ENCODE measurements at places on chromosomes 12 and 14.

DNA sequence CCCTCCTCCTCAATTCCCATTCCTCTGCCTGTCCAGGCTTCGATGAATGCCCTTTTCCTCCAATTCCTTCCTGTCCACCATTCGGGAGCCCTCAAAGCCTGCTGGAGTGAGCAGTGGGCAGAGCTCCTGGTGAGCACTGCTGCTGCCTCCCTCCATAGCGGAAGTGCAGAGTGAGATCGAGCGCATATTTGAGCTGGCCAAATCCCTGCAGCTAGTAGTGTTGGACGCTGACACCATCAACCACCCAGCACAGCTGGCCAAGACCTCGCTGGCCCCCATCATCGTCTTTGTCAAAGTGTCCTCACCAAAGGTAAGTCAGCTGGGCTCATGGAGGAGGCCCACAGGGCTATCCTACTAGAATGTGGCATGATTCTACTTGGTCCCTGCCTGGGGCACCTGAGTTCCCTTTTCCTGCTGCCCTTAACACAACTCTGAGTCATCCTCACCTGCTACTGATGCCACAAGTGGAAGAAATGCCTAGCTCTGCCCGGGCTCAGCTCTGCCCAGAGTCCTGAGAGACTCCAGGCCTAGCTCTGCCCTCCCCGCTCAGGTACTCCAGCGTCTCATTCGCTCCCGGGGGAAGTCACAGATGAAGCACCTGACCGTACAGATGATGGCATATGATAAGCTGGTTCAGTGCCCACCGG lies 8.0 kb downstream of the CACNB3 start:
- DNase-seq, result no peak

- DNase-seq, result no peak
Observed at GRCh38 chr14:89466484-89466883, 49.5 kb upstream of the FOXN3 start.

DNA sequence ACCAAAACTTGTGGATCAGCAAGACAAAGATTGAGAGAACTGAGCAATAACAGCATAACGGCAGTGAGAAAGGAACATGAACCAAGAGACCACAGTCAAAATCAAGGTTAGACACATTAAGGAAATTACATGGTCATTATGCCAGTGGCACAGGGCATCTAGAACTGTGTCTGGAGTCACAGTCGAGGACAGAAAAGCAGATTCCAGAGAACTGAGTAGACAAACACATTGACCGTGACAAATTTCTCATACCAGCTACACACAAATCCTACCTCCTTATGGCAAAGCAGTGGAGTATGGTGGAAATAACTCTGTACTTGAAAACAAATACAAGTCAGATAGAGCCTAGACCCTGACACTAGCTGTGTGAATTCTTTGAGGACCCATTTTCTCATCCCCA lies 367.3 kb downstream of the DUSP6 start:
- no peak for DNase-seq

- no peak for DNase-seq
Observed at GRCh38 chr14:98103705-98104104, 1168.3 kb downstream of the BCL11B start.

- no peak for DNase-seq
Observed at GRCh38 chr12:59079002-59079401, 158.7 kb upstream of the LRIG3 start.

GRCh38 chr14:85607651-85608081 lies 77.7 kb downstream of the FLRT2 start:
- DNase-seq, result peak; percentile 77

DNA sequence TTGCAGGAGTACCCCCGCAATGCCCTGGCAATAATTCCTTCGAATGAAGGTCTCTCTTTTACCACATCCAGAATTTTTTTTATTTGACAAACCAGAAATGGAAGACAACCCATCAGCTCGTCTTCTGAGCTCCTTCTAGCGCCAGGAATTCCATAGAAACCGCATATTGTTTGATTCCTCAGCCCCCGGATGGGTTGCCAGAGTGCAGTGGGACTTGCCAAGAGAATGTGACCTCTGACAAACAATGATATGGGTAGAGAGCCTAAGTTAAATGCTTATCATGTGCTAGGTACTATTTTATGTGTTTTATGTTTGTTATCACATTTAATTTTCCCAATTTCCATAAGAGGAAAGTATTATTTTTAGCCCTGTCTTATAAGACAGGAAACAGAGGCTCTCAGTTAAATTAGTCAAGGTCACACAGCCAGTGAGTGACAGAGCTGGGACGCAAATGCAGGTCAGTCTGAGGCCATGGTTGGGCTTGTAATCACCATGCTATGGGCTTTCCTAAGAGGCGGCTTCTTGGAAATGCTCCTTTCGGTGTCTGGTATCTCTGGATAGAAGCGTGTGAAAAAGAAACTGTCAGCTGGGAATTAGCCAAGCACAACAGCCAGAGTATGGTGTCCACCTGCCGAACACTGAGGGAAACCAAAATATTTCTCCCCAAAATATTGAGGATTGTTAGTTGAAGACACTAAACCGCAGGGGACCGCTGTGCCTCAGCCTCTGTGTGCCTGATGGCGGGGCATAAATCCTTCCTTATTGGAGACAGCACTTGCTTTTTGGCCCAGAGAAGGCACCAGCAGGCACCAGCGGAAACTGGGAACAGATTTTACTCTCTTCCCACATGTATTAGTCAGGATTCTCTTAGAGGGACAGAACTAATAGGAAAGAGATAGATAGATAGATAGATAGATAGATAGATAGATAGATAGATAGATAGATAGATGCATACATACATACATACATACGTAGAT lies 29.4 kb upstream of the ETFBKMT start:
- peak; percentile 36 for DNase-seq

DNA sequence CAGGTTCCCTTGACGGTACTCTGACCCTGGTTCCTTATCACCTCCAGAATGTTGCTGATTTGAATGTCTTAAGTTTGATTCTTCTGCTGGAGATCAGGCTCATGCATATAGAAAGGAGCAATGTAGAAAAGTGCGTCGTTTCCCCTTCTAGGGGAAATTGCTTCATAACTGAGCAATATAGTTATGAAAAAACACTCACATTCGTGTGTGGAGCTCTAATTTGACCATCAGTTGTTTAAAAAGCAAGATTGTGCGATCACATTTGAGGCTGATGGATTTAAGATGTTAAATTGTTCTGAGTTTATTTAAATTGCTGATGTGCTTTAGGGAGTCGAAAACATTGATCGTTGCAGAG lies 19.2 kb downstream of the PELI2 start:
- DNase-seq, result no peak

- DNase-seq, result no peak
Observed at GRCh38 chr14:48333221-48333920, 658.0 kb upstream of the MDGA2 start.

- no peak for DNase-seq
Observed at GRCh38 chr14:105485739-105486162, 935 bp upstream of the CRIP1 start.

DNA sequence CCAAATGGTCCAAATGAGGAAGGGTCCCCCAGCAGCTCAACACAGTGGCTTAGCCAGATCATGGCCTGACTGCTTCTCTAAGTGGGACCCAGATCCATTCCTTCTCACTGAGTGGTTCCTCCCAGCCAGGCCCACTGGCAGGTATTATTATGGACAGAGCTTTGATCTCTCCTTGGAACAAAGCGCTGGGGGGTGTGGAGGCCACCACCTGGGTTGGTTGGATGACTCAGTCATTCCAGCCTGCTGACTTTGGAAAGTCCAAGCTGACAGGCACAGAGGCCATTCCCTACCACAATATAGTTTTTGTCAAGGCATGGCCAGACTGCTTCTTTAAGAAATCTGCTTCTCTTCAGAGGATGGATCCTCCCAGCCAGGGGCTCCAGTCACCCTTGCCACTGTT lies 341.1 kb downstream of the BTG1 start:
- no peak for DNase-seq

DNA sequence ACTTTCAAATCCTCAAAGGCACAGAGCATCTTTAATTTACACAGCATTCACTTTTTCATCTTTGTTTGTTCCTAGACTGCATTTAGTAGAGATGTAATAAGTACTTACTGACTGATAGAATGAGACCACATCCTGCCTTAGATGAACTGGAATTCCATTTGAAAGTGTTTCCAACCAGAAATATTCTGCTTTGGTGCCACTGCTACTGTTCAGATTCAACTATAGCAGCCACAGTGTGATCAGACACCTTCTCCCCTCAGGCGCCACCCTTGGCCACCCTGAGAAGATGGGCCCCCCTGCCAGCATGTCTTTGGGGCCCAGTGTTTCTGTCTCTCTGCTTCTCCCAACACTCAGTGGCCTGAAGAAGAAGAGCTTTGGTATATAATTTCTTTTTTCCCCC lies 449.1 kb downstream of the RAD51B start:
- DNase-seq, result peak; percentile 28

- DNase-seq, result peak; percentile 53
Observed at GRCh38 chr12:42568952-42569915, 20.3 kb downstream of the PRICKLE1 start.

- DNase-seq, result no peak
Observed at GRCh38 chr12:20596061-20596460, 99.1 kb upstream of the SLCO1C1 start.

GRCh38 chr12:65961190-65962035 lies 137.1 kb downstream of the HMGA2 start:
- no peak for DNase-seq

DNA sequence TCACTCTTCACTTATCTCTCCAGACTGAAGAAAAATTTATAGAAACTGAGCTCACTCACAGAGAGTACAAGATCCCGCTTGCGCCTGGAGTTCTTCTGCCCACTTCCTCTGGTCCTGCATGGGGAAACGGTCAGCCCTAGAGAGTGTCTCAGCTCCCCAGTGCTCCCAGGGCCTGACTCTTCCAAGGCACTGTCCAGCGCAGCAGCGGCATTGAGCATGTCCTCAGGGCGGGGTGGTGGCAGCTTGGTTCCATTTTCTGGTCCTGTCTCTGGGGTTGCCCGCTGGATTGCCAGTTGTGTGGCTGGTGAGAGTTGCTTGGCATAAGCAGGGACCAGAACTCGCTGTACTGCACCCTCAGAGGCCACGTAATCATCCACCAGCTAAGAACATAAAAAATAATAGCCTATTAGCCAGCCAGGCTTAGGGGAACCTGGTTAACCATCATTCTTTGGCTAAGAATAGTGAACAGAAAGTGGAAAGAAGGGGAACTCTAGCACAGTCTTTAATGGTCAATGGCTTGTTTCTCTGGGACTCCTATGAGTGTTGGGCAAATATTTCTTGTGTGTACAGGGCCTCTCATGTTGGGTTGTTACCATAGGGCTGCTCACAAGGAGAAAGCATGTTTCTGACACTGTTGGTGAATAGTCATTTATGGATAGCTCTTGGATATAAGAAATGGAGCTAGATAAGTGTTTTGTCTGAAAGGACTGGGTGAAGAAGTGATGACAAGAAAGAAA lies 13.7 kb upstream of the AJUBA start:
- DNase-seq, result no peak

- peak; percentile 16 for DNase-seq
Observed at GRCh38 chr12:104928036-104928745, 29.9 kb downstream of the SLC41A2 start.

DNA sequence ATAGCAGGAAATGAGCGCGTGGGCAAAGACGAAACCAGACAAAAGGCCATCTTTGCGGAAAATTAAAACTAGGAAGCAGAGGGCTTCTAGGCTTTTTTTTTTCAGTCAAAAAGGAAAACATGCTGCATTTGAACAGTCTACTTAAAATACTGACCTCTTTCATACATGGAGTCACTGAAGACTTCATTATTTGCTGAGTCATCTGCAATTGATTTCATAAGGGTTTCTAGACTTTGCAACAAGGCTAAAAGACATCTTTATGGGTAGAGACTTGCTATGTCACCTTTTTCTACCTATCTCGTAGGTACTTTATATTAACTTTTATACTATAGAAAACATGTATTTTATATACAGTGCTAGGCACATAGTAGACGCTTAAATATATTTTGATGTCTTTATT lies 238.4 kb downstream of the TMEM132D start:
- no peak for DNase-seq

DNA sequence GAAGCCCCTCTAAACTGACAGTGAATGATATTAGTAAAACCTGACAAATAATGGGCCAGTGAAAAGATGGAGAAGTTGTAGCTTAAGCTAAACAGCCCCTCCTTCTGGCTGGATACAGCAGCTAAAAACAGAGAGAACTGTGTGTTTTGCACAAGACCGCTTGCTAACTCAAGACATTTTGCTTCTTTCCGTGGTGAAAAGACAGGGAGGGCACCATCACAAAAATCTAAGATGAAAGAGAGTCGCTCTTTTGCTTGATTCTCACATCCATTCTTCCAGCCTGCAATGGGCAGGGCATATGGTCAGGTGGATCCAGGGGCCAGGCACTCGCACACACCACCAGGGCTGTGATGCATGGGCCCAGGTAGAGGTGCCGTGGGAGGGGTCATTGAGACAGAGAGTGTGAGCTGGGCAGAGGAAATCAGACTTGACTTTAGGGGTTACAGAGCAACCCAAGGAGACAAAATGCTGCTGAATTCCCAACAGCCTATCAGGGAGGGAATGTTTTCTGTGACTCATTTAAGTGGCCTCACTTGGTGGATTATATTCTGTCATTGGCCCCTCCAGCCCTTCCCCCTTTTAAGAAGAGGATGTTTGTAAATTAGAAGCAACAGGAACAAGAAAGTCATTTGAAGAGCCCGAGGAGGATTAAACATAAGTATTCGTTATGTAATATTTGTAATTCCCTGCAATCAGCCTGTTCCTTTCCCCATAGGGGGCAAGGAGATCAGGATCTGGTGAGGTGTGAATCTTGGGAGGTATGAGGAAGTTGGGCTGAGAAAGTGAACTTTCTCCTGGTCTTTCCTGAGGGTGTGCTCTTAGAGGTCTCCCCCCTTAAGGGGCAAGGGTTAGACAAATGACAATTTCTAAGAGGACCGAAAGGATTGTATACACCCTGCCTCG lies 12.3 kb downstream of the EMP1 start:
- no peak for DNase-seq

DNA sequence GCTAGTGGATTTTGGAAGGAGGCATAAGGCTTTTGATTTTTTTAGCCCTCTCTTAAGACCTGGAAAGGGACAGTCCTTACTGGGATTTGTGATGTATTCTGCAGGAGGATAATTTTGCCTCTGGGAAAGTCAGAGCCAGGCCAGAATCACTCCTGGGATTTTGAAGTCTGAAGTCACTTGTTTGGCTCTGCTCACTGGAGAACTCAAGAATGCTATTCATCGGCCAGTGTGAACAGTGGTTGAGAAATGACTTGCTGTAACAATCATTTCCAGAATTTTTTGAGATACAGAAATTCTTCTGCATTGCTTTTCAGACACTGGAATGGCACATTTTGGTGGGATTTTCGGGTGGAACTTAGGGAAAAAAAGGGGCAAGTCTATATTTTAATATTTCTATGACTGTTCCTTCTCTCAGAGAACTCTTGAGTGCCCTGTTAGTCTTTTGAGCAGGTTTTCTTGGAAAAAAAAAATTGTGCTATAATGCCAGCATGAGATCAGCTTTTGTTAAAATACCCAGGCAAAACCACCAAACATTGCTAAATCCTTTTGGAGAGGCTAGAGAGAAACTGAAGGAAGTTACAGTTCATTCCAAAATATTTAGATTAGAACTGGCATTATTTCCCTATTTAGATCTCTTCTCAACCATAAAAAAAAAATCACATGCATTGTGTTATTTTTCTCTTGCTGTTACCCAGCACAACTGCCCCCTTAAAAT lies 26.1 kb upstream of the BHLHE41 start:
- peak; percentile 71 for DNase-seq

- DNase-seq, result no peak
Observed at GRCh38 chr12:46443594-46444263, 71.2 kb upstream of the SLC38A2 start.

GRCh38 chr14:83960832-83961512 lies 1569.0 kb upstream of the FLRT2 start:
- no peak for DNase-seq

Measured in GM03348 (cell line).